IMR-90 (cell line): ENCODE measurements at places on chromosomes 2 and 18. TPM values are rescaled to one million over a fixed set of nuclear protein-coding genes. Genes with fewer than 3 reads are reported as not detected.

The PTCD3 gene
- 48.9 and 75.5 TPM in 2 replicates for total RNA-seq

The OTOS gene
- total RNA-seq, result not detected in 2 replicates

The NPHP1 gene
- total RNA-seq, result 1.8 and 2.8 TPM in 2 replicates

The SERPINB3 gene
- total RNA-seq, result not detected in 2 replicates
